ENCODE measurements at places on chromosomes 12 and 14.

DNA sequence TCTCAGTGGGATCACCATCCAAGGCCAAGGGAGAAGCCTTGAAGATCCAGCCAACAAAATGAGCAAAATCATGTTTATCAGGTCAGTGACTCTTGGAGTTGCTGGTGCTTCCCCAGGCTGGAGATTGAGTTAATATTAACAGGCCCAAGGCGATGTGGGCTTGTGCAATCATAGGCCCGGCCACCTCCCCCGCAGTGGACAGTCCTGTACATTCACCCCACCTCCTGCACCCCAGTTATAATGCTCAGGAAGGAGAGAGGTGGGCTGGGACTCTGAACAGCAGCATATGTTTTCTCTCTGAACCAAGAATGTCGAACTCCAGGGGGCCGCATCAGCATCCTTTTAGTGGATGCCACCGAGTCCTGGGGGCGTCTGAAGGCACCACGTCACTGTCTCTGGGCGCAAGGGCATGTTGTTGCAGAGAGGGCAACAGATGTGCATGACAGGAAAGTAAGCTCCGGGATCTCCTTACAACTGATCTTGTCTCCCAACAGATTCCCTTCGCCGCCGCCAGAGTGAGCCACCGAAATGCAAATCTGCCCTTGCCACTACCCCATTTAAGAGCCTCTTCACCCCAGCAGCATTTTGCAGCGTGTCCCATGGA, 32.2 kb upstream of the SERPINA6 start:
- peak; percentile 39 for DNase-seq

DNA sequence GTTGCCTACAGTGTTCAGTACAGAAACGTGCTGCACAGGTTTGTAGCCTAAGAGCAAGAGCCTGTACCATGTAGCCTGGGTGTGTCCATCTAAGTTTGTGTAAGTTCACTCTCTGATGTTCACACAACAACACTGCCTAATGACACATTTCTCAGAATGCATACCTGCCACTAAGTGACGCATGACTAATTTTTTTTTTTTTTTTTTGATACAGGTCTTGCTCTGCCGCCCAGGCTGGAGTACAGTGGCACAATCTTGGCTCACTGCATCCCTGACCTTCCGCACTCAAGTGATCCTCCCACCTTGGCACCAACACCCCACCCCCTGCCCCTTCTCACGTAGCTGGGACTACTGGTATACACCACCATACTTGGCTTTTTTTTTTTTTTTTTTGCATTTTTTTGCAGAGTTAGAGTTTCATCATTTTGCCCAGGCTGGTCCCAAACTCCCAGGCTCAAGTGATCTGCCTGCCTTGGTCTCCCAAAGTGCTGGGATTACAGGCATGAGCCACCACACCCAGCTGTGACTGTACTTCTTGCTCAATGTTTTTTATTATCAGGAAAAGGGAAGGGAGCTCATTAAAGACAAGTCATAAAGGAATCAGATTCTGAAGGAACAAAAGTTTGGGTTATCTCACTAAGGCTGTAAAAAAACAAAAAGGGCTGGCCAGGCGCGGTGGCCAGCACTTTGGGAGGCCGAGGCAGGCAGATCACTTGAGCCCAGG, 10.0 kb upstream of the CDC42BPB start:
- DNase-seq, result no peak

GRCh38 chr12:124423761-124424515, 129.0 kb downstream of the RFLNA start:
- no peak for DNase-seq

DNA sequence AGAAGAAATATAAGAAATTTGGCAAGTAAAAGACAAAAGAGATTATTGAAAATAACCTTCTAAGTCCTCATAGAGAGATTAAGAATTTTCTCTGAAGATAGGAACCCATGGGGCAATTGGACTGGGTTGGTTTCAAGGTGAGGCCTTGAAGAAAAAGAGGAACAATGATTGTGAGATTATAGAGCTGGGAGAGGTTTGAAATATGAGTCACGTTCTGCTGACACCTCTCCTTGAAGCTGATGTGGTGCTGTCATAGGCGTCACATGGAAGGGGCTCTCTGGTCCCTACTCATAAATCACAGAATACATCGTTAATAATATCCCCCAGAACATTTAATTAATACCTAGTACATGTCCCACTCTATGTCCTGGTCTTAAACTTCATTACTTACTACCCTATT, 227.6 kb upstream of the PDE3A start:
- no peak for DNase-seq

DNA sequence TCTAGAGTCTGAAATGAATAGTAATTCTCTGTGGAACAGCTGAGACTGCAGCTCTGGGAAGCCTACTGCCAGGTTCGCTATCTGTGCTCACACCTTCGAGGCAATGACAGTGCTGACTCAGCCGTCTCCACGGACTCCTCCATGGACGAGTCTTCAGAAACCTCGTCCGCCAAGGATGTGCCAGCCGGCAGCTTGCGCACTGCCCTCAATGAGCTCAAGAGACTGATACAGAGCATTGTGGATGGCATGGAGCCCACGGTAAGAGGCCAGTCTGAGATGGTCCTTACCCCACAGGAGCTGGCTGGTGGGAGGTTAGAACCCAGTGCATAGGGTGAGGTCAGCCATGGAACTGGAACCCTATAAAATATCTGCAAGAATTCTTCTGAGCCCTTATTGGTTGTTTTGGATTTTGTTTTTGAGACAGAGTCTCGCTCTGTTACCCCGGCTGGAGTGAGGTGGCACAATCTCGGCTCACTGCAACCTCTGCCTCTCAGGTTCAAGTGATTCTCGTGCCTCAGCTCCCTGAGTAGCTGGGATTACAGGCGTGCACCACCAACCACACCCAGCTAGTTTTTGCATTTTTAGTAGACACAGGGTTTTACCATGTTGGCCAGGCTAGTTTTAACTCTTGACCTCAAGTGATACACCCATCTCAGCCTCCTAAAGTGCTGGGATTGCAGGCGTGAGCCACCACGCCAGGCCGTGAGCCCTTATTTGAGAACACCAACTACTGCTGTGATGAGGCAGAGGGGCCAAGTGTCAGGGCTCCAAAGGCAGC, 43.9 kb downstream of the RAB35 start:
- DNase-seq, result no peak

GRCh38 chr14:60090864-60091519, 731 bp upstream of the PCNX4 start:
- DNase-seq, result no peak

DNA sequence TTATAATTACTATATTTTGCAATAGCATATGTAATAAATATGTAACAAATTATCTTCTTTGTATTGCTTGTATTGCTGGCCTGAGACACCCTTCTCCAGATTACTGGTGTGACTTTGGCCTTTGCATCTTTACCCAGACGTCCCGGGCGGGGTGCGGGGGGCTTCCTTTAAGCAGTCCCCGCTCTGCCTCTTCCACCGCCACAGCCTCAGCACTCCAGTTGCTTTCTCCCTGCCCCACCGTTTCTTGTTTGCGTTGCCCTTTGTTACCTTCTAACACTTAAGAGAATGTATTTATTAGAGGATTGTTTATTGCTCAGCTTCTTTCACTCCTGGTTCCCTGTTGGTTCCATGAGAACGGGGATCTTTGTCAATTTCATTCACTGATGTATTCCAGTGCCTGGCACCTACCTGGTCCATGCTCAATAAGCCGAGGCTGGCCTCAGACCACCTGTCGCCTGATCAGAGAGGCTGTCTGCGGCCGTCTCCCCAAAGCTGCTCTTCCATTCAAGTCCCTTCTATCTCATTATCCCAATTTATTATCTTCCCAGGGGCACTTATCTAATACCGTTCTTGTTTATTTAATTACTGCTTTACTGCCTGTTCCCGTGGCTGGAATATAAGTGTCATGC, 100.5 kb upstream of the RFLNA start:
- no peak for DNase-seq
